ENCODE measurements at places on chromosomes 1 and 21. TPM values are rescaled to one million over a fixed set of nuclear protein-coding genes. Genes with fewer than 3 reads are reported as not detected.

AMY2B gene
- total RNA-seq, result 0.45 TPM

SELENOF gene
- 147 TPM for total RNA-seq

AMY1B gene
- not detected for total RNA-seq

SPRR5 gene
- not detected for total RNA-seq

LCK gene
- total RNA-seq, result not detected

OR10Z1 gene
- total RNA-seq, result not detected

SMCP gene
- total RNA-seq, result not detected

CFAP107 gene
- total RNA-seq, result not detected

TDRD5 gene
- 0.06 TPM for total RNA-seq

SEC16B gene
- 0.94 TPM for total RNA-seq

LHX8 gene
- 1.2 TPM for total RNA-seq
